ENCODE measurements at places on chromosomes 11 and 22.

GRCh38 chr11:1854949-1855885, 2.3 kb downstream of the LSP1 start:
- no peak for DNase-seq

DNA sequence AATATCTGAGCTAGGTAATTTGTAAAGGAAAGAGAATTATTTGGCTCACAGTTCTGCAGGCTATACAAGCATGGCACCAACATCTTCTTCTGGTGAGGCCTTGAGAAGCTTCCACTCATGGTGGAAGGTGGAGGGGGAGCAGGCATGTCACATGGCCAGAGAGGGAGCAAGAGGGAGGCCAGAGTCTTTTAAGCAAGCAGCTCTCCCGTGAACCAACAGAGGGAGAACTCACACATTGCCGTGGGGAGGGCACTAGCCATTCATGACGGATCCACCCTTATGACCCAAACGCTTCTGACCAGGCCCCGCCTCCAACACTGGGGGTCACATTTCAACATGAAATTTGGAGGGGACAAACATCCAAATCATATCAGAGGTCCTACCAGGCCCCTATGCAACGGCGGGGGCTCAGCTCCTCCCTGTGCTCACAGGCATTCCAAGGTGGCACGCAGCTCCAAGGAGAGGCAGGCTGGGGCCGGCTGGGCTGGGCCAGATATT, 4.6 kb downstream of the C11orf96 start:
- DNase-seq, result no peak

GRCh38 chr11:134371436-134372185, 39.8 kb downstream of the GLB1L2 start:
- no peak for DNase-seq

GRCh38 chr11:36132940-36133339, 156.3 kb downstream of the COMMD9 start:
- DNase-seq, result no peak

- DNase-seq, result no peak
These were observed 24.3 kb downstream of the CD6 start for GRCh38 chr11:60995798-60996197.

GRCh38 chr11:71338801-71339395, 86.5 kb upstream of the SHANK2 start:
- peak; percentile 19 for DNase-seq

GRCh38 chr11:46249103-46249937, 28.1 kb upstream of the CREB3L1 start:
- DNase-seq, result no peak

GRCh38 chr11:63567044-63567840, 4.1 kb upstream of the PLAAT2 start:
- DNase-seq, result no peak

DNA sequence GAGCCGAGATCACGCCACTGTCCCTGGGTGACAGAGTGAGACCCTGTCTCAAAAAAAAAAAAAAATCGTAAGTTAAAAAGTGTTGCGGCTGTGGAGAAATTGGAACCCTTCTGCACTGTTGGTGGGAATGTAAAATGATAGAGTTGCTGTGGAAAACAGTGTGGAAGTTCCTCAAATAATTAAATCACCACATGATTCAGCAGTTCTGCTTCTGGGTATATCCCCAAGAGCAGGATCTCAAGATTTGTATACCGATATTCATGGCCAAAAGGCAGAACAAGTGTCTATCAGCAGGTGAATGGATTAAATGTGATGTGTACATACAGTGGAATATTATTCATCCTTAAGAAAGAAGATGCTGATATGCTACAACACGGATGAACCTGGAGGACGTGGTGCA, 3.8 kb downstream of the SELENOO start:
- no peak for DNase-seq

GRCh38 chr11:32105871-32106560, 15.1 kb downstream of the RCN1 start:
- DNase-seq, result no peak

- no peak for DNase-seq
These were observed 542.1 kb downstream of the ETS1 start for GRCh38 chr11:128045094-128045725.

All from left renal cortex interstitium (tissue), 4 donors.